ENCODE measurements at places on chromosomes 7 and 10.

GRCh38 chr7:155685791-155686160, 41.3 kb downstream of the RBM33 start:
- DNase-seq, result no peak

GRCh38 chr7:44251269-44251668, 50.5 kb downstream of the YKT6 start:
- no peak for DNase-seq

DNA sequence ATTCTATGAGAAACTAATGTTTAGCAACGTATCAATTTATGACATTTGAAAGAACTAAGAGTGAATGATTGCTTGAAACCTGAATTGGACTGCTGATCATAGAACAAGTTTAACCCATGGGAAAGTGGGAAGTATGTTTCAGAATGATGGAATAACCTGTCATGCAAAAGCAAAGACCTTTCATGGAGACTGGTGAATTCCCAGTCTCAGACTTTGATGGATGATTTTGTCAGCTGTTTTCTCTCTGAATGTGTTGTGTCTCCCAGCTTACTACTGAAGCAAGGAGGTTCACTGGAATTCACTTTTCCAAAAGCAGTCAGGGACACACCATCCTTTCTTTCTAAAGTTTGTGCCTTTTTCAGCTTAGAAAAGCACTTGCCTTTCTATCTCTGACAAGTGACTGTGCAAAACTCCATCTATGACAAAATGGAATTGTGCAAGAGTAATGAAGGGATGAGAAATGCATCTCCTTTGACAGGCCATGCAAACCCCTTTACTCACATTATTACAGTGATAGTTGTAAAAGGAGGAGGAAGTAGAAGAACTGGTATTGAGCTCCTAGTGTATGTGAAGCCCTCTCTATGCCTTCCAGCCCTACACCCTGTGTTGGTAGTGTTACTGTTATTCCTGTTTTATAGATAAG, 176.1 kb downstream of the PRKG1 start:
- DNase-seq, result no peak

GRCh38 chr10:62048919-62049623, 147.6 kb downstream of the ARID5B start:
- DNase-seq, result peak; percentile 58

DNA sequence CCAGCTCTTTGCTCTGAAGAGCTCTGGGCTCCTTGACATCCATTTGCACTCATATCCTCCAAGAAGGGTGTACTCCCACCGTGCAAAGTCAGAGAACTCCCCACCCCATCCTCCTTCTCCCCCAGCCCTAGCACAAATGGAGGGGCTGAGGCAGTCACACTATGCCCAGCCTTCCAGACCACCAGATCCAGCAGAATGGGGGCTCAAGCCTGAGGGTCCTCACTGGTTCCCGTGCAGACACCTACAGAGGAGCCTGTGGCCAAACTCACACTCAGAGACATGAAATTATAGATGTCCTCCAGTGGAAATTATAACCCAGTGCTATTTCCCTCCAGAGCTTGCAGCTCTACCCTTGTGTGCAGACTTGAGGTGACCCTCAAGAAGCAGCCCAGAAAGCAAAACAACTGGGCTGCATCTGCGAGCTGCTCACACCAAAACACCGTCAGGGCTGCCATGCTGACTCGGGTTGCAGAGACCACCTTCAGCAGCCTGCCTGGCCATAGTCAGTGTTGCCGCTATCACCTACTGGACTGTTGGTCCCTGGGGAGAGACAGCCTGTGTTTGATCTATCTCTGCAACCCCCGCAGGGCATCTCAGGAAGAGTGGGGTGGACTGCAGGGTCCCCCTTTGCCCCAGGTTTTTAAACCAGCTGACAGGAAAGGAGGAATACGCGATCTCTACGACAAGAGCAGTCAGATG, 7.4 kb downstream of the ZNF488 start:
- no peak for DNase-seq

DNA sequence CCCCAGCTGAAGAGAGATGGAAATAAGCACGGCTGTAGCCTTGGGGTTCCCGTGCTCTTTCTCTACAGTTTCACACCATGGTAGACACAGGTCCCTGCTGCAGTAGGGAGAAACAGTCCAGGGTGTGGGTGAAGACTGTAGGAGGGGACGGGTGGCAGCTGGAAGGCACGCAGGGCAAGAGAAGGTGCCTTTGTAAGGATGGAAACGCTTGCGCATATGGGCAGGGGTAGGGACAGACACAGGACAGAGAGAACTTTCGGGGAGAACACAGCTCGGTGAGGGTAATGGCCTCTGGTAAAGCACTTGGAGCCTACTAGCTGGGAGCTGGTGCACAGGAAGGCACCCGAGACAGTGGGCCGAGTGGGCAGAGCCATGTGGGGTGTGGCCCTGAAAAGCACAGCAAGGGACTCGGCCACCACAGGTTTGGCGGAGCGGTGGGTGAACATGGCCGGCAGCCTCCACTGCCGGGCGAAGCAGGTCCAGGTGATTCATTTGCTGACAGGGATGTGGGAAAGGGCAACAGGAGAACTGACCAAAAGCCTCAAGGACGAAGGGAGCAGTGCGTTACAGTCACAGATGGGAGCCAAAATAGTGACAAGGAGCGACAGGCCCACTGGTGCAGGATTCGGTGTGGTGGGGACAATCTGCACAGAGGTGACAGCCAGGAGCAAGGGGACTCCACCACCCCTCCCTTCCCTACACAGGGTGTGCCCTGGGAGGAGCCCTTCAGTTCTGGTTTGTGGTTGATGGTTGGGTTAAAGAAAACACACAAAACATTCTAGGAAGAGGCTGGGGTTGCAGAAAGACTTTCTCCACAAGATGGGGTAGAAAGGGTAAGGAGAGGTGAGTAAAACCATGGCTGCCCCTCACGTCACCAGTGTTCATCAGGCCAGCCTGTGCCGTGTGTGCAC, 97.1 kb downstream of the VOPP1 start:
- no peak for DNase-seq

DNA sequence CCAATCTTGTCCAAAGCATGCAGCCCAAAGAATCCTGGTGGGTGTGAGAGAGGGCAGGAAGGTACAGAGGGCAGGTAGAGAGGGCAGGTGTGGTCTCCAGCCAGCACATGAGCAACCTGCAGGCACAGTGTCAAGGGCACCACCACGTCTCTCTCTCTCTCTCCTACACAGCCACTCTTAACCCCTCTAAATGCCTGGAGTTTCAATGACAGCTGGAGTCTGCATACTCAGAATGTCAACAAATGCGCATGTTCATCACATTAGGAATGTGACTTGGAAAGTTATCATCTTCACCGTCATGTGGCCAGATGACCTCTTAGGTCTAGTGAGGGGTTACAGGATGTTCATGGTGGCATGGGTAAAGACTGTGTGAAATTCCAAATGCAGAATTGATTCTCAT, 456.8 kb downstream of the SORCS1 start:
- DNase-seq, result no peak

GRCh38 chr10:9944690-9945089, 1073.0 kb upstream of the CELF2 start:
- no peak for DNase-seq

DNA sequence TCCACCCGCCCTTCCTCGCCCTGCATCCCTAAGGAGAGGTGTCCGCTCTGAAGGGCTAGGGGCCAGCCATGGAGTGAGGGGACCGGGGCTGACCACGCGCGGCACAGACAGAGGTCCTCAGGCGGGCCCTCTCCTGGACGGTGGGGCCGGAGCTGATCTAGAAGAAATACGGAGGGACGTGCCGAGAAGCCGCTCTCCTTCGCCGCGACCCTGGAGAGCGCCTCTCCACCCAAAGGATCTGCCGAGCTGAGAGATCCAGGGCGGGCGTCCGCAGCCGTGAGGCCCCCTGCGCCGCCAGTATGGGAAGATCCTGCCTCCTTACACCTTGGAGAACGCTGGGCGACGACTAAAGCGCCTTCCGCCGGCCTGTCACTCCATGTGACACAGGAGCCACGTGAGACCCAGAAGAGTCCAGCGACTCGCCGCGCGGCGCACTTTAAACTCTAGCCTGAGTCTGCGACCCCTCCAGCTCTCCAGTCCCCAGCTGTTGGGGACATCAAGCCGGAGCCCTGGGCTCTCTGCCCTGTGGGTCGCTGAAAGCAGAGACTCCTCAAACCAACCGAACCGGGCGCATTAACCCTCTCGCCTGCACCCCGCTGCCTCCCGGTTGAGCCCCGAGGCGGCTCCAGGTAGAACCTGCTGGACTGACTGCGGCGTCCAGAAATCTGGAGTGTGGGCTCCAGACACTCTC, 1.5 kb upstream of the SFMBT2 start:
- DNase-seq, result no peak

- DNase-seq, result no peak
These were observed 140.9 kb downstream of the CXCL12 start for GRCh38 chr10:44243851-44244510.

DNA sequence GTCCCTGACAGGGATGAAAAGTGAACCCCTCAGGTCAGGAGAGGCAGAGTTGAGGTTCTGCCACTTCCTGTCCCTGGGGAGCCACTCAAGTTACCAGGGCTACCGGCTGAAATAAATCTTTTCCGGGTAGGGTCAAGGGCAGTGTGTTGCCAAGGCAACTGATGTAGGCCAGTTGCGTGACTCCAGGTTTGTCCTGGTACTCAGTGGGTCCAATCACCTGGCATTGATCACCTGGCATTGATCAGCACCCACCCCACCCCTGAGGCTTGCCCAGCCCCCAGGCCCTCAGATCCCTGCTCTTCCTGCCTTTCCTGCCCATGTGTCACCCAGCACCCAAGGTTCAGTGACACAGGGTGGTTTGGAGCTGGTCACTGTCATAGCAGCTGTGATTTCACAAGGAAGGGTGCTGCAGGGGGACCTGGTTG, 5.9 kb downstream of the SAP25 start:
- DNase-seq, result no peak

- DNase-seq, result no peak
These were observed at the start of gene HPSE2 for GRCh38 chr10:99235658-99236626. Gene HPSE2 (minus strand): TSS chr10:99235852.

- DNase-seq, result no peak
These were observed 76.9 kb upstream of the PDCD4 start for GRCh38 chr10:110794808-110795207.

DNA sequence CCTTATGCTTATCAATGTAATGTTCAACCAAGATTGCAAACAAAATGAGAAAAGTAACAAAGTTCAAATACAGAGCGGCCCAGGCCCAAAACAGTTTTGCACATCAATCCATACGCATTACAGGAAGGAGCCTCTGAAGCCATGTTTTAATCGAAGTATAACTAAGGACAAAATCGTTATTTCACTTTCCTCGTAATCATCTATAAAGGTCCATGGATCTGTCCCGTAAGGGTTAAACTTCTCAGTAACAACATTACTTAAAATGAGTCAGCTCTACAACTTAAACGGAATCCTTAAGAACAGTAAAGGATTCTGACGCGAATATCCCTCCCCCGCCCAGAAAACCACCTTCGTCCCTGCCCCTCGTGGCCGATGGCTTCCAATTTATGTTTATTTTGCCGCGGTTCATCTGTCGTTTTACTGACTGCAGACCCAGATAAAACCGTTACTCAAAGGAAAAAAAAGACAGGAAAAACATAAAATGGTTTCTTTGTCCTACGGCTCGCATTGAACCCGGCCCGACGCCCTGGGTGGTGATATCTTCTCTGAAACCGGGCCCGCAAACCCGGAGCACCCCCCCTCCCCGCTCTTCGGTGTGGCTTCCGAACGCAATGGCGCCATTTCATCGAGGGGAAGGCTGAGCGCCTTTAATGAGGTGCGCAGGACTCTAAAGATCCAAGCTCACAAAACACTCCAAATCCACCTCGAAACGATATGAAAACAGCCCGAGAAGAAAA, 1.1 kb downstream of the HNRNPA2B1 start:
- peak; percentile 45 for DNase-seq

GRCh38 chr10:6128591-6129251, 39.9 kb downstream of the RBM17 start:
- peak; percentile 23 for DNase-seq

GRCh38 chr10:110311357-110311949, 6.7 kb upstream of the SMNDC1 start:
- peak; percentile 72 for DNase-seq

DNA sequence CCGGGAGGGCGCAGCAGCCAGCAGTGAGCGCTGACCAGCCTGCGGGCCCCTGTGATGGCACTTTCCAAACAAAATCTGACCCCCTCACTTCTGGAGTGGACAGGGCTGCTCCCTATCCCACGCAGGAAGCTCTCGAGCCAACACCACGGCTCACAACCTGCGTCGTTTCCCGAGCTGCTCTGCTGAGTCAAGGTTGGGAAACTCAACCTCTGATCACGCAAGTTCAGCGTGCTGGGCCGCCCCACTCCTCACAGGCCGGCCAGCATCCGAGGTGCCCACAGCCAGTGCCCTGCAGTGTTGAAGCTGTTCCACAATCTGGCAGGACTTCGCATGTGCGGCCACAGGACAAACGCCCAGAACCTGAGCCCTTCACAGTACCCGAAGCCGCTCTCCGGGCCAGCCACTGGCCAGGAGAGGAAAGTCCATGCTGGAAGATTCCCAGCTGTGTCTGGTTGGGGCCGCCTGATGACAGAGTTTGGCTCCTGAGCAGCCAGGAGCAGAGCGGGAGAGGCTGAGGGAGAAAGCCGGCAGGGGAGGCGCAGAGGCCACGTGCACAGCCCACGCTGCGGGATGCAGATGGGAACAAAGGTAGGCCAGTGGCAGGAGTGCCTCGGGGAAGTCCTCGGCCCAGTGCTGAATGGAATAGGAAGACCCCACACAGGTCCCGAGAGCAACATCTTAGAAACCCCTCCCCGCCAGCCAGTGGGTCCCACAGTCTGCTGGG, 263.3 kb upstream of the TCERG1L start:
- DNase-seq, result no peak

DNA sequence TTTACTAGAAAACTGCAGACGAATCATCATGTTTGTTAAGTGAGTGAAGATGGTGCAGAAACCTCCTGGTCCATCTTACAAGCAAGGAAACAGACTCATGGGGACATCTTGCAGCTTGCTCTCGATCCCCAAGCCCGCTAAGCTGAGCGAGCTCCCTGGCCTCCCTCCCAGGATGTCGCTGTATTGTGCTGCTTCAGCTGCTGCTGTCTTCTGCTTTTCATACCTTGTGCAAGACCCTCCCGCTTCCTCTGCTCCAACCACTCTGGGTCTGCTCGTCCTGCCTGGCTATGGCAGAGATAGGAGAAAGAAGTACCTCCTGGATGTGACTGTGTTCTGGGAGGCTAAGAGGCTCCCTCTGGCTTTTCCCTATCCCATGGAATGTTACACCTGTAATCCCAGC, 285.2 kb upstream of the FZD8 start:
- no peak for DNase-seq

DNA sequence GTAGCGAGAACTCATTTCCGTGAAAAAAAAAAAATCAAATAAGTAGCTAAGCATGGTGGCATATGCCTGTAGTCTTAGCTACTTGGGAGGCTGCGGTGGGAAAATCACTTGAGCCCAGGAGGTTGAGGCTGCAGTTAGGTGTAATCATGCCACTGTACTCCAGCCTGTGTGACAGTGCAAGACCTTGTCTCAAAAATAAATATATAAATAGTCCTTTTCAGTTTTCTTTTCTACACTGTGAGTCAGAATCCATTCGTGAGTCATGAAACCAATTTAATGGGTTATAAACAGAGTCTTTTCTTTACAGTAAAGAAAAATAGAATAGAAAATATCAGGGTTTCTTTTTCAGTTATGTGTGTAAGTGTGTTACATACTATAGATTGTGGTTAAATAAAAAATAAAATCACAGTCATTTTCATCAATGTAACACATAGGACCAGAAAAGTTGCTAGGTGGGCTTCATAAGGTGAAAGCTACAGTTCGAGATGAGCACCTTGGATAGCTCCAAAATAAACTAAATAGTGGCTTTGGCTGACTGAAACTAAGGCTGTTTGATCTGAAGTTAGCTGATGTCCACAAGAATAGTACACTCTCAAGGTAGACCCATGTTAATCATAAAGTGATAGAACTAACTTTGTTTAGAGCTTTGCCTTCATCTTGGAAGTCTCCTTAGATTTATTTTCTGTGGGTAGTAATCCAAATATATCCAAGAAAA, 781.1 kb downstream of the GATA3 start:
- DNase-seq, result no peak

All from MM.1S (cell line).